SIG-M5 (cell line): ENCODE measurements at places on chromosomes 1 and 21.

GRCh38 chr21:40060083-40060677 is 192.9 kb downstream of the PCP4 start:
- DNase-seq = no peak

DNA sequence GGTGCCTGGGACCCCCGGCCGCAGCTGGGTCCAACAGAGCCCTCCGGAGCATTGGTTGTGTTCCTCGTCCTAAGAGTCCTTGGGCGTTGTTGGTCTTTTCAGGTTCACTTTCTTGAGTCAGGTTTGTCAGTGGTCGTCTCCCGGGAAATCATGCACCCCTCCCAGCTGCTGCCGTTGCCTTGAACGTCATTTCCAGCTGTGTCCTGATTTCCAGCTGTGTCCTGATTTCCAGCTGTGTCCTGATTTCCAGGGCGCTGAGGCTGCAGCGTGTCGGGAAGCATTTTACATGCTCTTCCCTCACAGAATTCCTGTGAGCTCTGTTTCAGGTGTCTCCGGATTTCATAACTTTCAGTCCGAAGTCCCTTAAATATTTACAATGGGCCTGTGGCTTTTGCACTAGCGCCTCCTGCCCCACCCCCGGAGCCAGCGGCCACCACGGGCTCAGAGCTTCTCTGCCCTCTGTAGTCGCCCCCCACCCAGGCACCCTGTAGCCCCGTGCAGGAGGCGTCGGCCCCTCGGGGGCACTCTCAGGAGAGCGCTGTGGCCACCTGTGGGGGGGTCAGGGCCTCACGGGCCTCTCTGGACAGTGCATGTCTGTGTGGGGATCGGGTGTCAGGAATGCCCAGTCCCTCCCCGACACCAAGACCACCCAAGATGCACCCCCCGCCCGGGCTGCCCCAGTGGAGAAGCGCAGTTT is 66.7 kb downstream of the COL18A1 start:
- DNase-seq = no peak

- DNase-seq = no peak
Observed at GRCh38 chr1:235650341-235651169, 971 bp upstream of the GNG4 start.

DNA sequence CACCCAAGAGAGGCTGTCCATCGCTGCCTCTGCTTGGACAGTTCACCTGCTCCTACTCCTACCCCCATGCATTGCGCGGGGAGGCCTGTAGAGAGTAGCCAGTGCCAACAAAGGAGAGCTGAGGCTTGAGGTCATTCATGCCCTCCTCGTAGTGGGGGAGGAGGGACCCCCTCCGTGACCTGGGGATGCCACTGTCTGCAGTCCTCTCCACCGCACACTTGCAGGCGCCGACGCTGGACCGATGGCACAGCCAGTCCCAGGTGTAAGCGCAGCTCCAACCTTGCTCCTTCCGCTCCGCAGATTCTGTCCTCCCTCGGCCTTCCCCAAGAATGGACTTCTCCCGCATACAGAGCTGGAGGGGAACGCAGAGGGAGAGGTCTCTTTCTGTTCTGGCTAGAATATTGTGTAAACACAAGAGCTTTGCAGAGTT is 672 bp upstream of the PHLDA3 start:
- no peak for DNase-seq

DNA sequence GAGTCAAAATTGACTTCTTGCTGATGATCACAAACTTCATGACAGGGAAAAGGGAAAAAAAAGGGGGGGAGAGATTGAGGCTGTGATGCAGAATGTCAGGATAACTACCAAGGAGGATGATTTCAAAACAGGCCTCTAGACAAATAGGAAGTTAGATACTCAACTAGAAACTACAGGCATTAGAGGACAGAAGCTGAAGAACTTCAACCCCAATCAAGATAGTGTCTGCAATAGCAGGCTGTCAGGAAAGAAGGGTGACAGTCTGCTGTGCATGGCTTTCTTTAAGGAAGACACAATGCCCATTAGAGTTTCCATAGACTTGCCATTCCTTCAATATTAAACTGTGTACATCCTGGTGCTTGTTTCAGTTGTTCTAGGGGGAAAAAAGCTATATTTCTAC is 257.2 kb downstream of the TTLL7 start:
- no peak for DNase-seq
